Activated CD8-positive, alpha-beta memory T cell treated with anti-CD3 and anti-CD28 coated beads for 1 hour (primary cell): ENCODE measurements at places on chromosomes 2 and 18.

- DNase-seq: no peak
Measured at GRCh38 chr18:28065031-28065792, 111.7 kb downstream of the CDH2 start.

DNA sequence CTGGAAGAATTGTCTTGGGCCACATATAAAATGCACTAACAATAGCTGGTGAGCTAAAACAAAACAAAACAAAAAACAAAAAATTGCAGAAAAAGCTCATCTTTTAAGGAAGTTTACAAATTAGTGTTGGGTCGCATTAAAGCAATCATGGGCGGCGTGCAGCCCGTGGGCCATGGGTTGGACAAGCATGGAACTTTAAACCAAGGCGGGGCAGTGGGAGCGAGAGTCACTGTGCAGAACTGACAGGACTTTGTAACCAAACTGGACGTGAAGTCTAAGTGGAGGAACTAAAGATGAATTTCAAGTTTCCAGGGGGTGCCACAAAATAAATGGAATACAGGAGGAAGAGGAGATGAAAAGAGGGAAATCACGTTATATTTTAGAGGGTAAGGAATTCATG lies 80.7 kb downstream of the PSMG2 start:
- no peak for DNase-seq

- no peak for DNase-seq
Measured at GRCh38 chr18:54388203-54389142, 30.8 kb downstream of the C18orf54 start.

DNA sequence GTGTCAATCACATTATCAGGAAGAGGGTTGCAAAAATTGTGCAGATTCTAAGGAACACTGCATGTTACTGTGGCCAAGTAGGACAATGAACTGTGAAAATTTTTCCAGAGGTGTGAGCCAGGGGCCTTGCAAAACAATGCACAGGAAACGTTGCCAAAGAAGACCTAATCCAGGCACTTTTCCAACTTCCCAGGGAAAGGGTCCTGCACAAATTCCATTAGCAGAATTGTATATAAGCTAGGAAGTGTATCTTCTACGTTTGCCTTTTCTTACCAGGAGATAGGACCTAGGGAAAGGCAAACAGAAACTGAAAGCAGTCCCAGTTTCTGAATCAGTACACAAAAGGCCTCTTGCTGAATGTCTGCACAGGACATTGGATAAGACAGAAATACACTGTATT lies 1888.3 kb upstream of the CELF4 start:
- no peak for DNase-seq

DNA sequence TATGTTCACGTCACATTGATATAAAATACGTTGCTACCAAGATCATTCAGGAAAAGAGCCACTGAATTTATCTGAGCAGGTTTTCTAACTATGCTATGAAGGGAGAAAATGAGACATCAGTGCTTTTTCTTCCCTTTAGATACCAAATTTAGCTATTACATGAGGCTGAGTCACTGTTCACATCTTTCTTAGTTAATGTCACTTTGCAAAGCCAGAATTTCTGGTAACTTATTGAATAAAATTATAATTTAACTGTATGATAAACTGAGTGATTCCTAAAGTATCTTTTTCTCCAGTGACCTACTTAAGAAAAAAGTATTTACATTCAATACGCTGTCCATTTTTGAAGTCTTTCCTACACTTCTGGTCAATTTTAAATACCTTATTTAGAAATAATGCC lies 22.7 kb downstream of the C1D start:
- DNase-seq: no peak

GRCh38 chr2:177622521-177622920 lies 229.9 kb downstream of the AGPS start:
- DNase-seq: no peak

DNA sequence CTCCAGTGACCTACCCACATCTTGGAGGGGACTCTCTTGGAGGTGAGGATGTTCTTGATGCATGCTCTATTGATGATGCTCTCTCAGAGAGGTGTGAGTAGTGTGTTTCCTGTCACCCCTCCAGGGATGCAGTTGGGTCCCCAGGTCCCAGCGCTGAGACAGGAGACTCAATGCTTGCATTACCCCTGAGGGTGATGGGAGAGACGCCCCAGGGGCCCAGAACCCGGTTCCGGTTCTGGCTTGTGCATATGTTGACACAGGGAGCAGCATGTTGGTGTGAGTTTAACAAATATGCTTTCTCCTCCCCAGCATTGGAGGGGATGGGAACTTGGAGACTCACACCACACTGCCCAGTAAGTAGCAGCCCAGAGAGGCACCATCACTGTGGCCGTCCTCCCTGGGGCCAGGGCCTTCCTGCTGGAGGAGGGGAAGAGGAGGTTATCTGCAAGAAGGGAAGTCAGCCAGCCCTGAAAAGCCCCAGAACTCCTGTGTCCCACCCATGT lies 124.5 kb downstream of the PLB1 start:
- no peak for DNase-seq

GRCh38 chr18:6712401-6712800 lies 17.1 kb upstream of the ARHGAP28 start:
- DNase-seq: no peak

DNA sequence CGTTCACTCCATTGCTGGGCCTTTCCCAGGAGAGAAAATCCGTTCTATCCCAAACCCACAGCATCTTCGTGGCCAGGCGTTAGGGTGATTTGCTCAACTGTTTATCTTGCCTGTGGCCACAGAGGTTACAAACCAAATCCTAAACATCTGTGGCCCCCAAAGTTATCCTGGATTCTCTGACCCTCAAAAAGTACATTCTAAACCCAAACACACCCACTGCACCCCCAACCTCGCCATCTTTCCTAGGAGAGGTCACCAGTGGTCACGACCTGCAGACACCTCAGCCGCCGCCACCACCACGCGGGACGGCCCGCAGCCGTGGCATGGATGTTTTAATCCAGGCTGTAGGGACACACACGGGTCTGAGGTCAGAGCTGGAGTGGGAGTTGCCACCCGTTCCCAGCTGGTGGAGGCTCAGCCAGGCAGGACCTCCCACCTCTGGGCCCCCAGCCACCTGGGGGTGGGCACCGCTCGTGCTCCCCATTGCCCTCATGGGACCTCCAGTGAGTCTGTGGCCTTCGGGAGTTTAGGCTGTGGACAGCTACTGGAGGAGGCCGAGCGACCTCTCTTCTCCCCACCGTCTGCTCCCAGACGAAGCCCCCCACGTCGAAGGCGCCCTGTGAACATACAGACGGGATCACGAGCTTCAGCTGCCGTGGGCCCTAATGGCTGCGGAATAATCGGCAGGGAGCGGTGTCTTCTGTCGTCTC lies 72.0 kb downstream of the KCNG2 start:
- no peak for DNase-seq

DNA sequence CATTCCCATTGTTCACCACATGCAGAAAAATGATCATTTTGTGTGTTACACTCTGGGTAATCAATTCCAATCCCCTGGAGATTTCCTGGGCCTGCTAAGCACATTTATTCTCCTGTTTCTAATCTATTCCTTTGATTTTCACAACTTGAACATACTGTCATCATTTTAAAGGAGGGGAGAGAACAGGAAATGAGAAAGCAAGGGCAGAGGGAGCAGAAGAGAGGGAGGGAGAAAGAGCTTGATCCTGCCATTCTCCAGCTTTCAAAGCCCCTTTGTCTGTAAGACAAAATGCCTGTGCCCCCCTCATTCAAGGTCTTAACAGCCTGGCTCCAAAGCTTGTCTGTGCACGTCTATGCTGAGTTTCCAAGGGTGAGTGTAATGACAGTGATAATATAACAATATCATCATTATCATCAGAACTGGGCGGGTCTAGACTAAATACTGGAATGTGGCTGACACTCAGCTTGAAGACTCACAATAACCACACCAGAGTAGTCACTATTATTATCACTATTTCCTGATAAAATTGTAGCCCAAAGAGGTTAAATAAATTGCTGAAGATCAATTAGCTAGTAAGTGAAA lies 164.4 kb upstream of the KLHL29 start:
- DNase-seq: no peak

DNA sequence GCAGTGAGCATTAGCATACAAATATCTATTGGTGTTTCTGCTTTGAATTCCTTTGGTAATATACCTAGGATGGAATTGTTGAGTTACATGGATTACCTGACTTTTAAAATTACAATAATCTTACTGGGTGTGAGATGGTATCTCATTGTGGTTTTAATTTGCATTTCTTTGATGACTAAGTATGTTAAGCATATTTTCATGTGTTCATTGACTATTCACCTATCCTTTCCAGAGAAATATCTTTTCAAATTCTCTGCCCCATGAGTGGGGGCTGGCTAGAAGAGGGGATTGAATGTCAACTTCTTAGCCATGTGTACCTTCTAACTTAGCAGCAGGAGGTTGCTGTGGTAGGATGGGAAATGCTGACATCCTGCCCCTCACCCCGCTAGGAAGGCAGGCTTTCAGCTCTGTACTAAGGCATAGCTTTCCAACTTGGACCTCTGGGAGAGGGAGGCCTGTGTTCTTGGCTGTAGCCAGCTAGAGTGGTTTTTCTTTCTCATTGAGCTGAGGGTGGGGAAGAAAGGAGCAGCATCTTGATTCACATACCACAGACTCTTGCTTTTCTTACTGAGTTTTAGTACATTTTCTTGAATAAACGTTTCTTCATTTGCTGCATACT lies 63.3 kb upstream of the TTC27 start:
- DNase-seq: no peak

GRCh38 chr2:216373896-216374295 lies 1.6 kb upstream of the MARCHF4 start:
- no peak for DNase-seq
